ENCODE measurements at places on chromosomes 1 and 21.
A peak's percentile ranks its signal among the peaks of the same experiment; 100 is the strongest.

GRCh38 chr1:119974013-119974412, 77.7 kb upstream of the ADAM30 start:
- no peak for DNase-seq

DNA sequence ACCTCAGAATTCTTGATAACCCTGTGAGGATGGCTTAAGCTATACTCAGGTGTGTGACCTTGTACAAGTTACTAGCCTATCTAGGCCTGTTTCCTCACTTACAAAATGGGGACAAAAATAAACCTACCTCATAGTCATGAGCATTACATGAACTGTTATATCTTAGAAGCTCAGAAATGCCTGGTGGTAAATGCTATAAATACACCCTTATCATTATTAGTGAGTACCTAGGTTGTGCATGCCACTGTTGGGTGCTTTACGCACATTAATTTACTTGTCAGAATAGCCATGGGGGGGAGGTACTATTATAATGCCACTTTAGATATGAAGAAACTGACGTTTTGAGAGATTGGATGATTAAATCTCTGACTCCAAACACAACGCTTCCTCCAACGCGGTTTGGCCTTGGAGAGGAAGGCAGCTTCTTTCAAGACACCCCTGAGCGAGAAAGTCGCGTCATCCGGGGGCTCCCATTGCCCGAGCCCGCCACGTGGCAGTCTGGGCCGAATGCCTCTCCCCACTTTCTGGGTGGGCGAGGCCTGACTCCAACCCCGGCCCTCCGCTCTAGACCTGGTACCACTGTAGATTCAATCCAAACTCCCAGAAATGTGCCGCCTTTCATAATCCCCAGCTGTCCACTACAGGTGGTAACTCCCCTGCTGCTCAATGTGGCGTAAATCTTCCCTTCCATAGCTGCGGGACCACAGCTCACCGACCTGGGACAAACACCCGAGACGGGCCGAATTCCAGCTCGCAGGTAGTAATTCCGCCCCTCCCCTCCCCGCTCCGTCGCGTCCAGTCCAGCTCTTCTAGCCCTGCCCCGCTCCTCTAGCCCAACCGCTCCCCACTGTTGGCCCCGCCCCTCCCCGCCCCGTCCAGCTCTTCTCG, 771 bp upstream of the RAD54L start:
- no peak for DNase-seq

DNA sequence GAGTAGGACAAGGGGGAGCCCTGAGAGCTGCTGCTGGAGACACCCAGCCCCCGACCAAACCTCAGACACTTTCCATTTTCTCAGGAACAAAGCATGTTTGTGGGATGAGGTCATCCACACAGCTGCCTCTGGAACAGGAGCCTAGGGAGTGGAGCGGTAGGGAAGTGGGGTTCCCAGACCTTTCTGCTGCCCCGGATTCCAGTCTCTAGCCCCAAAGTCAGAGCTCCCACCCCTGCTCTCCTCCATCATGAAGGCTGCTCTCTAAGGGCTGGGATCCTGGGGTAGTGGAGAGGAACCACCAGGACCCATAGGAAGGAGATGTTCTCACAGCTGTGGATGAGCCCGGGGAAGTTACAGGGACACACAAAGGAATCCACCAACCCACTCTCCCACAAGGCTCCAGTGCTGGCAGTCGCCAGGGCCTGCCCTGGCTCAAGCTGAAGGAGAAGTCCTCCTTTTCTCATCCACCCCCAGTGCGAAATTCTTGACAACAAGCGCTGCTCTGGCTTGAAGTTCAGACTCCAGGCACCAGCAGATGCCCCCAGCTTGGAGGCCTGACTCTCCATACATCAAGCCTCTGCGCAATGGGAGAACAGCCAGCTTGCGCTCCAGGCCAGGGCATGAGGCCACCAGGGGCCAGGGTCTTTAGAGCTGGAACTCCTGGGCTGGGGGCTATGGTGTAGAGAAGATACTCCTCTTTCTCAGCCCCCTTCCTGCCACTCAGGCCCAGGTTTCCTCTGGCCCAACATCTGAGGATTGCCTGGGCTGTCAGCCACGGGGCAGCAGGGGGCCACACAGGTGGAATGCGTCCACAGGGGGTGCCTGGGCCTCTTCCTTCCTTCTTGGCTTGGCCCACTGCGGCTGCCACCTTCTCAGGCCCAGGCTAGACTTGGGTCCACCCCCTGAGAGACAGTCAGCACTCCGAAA, 4.5 kb downstream of the FHL3 start:
- DNase-seq: no peak

GRCh38 chr1:33098371-33098770, 17.4 kb downstream of the AZIN2 start:
- no peak for DNase-seq

DNA sequence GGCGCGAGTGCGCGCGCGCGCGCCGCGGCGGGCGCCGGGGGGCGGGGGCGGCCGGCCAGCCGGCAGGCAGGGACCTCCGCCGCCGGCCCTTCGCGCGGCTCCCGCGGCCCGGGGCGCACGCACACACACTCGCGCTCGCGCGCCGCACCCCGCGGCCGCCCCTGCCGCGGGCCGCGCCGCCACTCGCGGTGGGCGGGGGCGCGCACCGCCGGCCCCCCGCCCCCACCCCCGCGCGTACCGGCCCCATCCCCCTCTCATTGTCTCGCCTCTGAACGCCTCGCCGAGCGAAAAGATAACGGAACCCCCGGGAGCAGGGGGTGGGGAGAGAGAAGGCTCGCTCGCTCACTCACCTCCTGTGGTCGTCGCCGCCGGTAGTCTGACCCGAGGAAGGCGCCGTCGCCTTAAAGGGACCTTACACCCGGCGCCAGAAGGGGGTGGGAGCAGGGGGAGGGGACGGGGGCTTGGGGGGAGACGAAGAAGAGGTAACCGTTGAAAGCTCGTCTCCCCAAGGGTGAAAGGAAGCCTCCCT, 428 bp downstream of the POGZ start:
- peak; percentile 58 for DNase-seq

DNA sequence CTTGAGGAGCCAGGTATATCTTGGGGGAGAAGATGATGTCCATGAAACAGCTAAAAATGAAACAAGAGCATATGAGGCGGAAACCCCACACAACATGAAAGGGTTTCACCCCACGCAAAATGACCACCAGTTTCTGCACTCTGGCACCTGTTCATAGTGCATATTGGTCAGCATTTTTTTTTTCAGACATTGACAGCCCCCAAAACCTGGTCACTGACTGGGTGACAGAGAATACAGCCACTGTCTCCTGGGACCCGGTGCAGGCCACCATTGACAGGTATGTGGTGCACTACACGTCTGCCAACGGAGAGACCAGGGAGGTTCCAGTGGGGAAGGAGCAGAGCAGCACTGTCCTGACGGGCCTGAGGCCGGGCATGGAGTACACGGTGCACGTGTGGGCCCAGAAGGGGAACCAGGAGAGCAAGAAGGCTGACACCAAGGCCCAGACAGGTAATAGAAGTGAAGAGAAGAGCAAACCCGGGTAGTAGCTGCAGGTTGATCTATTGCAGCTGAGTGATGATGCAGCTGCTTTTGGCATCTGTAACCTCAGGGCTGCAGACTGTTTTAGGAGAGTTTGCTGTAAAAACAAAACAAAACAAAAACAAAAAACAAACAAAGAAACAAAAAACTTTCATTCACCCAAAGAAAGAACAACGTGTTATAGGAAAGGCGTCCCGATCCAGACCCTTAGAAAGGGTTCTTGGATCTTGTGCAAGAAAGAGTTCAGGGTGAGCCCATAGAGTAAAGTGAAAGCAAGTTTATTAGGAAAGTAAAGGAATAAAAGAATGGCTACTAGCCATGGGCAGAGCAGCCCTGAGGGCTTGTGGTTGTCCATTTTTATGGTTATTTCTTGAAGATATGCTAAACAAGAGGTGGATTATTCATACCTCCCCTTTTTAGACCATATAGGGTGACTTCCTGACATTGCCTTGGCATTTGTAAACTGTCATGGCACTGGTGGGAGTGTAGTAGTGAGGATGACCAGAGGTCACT, 51.0 kb downstream of the TNN start:
- DNase-seq: no peak

GRCh38 chr21:29334717-29335428, 36.2 kb downstream of the BACH1 start:
- no peak for DNase-seq

DNA sequence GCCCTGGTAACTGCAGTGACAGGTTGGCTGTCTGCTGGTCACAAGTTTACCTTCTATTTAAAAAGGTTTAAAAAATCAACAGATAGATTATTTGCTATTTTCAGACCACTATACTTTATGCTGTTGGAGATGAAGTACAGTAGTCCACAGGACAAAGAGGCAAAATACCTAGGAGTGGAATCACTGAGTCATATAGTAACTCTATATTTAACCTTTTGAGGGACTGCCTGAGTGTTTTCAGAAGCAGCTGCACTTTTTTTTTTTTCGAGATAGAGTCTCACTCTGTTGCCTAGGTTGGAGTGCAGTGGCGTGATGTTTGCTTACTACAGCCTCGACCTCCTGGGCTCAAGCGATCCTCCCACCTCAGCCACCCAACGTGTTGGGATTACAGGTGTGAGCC, 11.7 kb downstream of the CNIH4 start:
- DNase-seq: no peak

- DNase-seq: no peak
Observed at GRCh38 chr1:185541871-185542301, 192.3 kb upstream of the HMCN1 start.

DNA sequence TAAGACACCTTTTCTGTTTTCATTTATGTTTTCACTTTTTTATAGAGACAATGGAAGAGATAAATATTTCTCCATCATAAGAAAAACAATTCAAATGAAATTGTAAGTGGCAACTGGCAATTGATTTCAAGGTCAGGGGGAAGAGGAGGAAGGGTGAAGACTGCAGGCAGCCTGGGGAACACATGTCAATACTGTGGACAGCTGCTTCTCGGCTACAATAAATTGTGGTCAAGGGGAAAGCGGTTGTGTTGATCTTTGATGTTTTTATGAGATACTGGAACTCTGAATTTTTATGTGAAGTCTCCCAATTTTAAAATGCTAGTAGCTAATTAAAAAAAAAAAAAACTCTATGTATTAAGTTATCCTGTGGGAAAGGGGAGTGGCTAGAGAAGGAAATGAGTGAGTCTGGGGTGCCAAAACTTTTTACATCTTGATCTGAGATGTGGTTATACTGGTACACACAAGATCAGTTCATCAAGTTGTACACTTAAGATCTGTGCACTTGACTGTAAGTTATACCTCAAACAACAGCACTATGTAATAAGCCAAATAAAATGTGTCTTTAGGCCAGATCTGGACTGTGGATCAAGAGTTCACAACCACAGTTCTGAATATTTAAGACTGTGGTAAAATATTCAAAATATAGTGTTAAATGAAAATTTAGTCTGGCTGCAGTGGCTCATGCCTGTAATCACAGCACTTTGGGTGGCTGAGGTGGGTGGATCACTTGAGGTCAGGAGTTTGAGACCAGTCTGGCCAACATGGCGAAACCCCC, 18.0 kb downstream of the SSX2IP start:
- no peak for DNase-seq

DNA sequence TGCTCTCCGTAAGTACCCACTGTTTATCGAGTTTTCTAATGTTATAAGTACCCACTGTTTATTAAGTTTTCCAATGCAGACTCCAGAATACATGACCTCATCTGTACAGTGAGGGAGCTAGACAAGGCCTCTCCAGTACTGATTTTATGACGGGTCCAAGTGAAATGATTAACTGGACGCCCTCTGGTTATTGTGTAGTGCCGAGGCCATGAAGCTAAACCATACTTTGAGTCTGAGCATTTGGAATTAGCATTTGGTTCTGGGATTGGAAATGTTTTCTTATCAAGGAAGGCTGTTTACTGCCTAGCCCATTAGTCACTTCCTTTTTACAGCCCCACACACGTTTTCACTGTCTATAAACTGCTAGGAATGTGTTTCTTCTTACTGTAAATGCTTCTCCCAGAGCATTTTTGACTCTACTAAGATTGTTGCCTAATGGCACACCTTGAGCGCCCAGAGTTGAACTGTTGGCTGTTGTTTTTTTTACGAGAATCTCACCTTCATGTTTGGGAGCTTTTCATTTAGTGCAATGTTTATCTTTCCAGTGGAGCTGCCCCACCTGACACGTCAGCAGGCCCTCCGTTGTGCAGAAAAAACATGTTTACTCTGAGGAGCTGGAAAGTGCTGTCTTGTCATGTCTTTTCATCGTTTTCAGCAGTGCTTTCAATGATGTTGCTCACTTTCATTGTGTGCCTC, 26.9 kb downstream of the SPATA46 start:
- DNase-seq: no peak

DNA sequence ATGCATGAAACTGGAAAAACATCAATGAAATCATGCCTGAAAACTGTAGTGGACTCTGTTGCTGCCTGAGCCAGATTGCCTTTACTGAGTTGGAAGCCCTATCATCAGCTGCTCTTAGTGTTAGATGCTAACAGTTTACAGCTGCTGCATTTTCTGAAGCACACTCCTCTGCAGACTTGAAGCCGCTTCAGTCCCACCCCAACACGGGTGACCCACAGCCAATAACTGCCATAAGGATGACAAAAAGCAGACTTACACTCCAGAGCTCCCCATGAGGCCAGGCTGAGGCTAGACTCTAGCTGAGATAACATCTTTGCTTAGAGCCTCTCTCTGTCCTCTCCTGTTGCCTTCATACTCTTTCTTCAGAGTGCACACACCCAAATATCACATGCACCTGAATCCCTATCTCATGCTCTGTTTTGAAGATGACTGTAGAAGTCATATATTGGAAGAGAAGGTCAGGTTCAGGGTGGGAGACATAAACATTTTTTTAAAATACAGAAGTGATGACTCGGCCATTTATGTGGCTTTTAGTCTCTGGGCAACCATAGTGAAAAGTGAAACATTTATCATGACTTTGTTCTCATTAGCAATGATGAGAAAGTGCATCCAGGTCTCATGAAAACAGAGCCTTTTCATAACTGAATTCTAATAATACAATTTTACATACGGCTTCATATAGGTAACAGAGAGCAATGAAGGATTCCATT, 161.0 kb downstream of the KCNK2 start:
- no peak for DNase-seq

DNA sequence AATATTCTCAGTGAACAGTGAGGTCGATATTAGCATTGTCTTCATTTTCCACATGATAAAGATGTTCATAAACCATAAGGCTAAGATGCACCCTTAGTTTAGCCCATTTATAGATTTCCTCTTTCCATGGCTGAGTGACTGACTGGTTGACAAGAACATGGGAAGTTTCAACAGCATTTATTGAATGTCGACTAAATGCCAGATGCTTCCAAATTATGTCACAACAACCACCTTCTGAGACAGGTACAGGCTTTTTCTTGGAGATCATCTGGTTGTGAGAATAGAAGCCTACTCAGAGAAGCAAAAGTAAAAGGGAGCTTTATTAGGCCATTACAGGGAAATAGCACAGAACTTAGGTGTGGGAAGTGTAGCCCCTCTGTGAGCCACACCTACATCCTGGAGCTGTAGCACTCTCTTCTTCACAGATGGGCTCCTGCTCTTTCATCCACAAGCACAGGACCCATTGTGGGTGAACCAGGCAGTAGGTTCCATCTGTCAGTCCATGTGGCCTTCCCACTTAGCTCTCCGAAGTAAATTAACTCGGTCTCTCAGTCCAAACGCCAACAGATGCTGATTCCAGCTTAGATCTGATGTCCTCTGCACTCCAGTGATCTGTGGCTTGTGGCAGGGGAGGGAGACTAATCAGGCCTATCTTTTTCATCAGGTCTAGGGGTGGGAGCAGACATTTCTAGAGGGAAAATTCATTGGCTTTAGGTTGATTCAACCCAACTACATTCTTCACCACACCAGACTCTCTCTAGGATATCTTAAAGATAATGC, 14.3 kb downstream of the ATP2B4 start:
- no peak for DNase-seq
